ENCODE measurements at places on chromosomes 7 and 10.

DNA sequence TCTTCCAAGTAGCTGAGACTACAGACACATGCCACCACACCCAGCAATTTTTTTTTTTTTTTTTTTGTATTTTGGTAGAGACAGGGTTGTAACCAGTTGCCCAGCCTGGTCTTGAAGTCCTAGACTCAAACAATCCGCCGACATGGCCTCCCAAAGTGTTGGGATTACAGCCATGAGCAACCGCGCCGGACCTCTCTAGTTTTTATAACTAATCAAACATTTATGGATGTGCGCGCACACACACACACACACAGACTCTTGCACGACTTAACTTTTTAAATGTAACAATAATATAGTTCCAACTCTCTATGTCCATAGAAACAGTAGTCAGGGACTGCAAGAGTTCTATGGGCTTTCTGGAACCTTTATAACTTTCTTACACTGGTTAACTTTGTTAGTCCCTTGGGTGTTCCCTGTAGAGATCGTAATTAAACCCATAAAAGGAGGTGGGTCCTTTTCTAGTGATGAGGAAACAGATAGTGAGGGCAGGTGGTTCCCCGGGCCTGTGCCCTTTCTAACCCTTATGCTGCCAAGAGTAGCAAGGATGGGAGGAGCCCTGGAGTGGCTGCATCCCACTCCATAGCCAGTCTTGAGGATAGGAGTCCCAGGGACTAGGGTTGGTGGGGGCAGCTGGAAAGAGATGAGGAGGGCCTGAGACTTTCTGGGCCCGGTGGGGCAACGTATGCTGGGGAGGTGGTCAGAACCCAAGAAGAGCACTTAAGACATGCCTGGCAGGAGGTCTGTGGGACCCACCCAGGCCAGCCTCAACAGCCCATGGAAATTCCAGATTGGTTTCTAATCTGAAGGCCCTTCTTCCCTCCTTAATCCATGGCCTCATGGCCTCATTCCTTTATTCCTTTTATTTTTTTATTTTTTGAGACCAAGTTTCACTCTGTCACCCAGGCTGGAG, 8.6 kb downstream of the MARVELD1 start:
- no peak for DNase-seq

GRCh38 chr7:28224172-28224571, 43.6 kb upstream of the JAZF1 start:
- no peak for DNase-seq

DNA sequence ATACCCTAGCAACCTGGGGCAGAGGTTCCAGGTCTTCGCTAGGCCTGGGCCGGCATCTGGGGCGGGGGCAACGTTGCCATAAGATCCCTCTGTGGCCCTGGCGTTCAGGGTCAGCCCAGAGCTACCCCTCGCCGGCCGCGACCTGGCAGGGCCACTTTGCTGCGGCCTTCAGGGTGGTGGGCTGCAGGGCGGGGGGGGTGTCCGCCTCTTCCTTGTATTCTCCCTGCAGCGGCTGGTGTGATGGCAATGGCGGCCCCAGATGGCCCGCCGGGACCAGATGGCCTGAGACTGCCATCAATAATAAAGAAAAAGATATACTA, 539.2 kb upstream of the POT1 start:
- DNase-seq: no peak

DNA sequence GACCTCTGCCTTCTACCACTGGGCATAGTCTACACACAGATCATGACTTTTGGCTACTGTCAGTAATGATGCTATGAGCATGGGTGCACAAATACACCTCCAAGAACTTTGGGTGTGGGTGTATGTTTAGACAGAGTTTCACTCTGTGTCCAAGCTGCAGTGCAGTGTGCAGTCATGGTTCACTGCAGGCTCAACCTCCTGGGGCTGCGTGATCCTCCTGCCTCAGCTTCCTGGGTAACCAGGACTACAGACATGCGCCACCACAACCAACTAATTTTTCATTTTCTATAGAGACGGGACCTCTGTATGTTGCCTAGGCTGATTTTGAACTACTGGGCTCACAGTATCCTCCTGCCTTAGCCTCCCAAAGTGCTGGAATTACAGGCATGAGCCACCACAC, 194.4 kb downstream of the NSUN6 start:
- no peak for DNase-seq

DNA sequence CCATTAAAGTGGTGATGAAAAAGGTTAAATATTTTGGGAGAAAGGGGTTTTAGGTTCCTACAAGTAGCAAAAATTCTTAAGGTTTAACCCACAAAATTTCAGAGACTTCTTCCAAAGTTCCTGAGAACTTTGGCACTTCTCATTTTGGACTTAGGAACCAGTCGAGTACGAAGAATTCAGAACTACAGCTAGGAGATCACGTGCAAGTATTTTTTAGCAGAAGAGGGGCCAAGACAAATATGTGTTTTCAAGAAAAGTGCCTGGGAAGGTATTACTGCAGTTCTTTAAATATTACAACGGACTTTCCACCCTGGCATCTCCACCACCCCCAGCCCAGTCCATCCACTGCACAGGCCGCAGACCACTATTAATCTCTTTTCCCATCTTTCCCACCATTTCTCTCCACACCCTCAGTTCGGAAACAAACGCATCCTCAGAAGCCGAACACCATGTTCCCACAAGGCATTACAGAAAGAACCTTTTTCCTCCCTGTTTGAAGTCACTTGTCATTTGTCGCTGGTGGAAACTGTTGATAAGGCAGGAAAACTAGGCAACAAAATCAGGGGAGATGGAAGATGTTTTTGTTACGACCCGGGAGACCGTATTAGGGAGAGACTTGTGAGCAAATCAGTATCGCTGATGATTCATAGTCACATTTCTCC, 7.1 kb downstream of the INHBA start:
- DNase-seq: no peak

DNA sequence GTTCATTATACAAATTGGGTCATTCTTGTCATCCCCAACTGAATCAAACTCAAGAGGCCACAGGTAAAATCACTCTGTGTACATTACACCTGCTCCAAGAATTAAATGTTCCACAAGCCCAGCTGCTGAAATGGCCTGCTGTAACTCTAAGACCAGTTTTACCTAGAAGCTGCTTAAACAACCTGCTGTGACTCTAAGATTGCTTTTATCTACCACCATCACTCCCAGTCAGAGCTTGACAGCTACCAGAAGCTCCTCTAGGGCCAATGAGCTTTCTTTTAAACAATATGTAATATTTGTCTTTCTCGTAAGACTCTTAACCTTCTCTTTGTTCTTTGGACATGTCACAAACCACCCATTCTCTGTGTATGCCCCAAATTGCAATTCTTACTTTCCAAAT, 141.8 kb upstream of the LRGUK start:
- DNase-seq: no peak

GRCh38 chr7:47882635-47883034, 65.6 kb downstream of the PKD1L1 start:
- DNase-seq: peak; percentile 49

GRCh38 chr10:117544711-117545140, 2.2 kb downstream of the EMX2 start:
- no peak for DNase-seq

- peak; percentile 14 for DNase-seq
Measured at GRCh38 chr7:136971776-136972175, 103.3 kb downstream of the CHRM2 start.

DNA sequence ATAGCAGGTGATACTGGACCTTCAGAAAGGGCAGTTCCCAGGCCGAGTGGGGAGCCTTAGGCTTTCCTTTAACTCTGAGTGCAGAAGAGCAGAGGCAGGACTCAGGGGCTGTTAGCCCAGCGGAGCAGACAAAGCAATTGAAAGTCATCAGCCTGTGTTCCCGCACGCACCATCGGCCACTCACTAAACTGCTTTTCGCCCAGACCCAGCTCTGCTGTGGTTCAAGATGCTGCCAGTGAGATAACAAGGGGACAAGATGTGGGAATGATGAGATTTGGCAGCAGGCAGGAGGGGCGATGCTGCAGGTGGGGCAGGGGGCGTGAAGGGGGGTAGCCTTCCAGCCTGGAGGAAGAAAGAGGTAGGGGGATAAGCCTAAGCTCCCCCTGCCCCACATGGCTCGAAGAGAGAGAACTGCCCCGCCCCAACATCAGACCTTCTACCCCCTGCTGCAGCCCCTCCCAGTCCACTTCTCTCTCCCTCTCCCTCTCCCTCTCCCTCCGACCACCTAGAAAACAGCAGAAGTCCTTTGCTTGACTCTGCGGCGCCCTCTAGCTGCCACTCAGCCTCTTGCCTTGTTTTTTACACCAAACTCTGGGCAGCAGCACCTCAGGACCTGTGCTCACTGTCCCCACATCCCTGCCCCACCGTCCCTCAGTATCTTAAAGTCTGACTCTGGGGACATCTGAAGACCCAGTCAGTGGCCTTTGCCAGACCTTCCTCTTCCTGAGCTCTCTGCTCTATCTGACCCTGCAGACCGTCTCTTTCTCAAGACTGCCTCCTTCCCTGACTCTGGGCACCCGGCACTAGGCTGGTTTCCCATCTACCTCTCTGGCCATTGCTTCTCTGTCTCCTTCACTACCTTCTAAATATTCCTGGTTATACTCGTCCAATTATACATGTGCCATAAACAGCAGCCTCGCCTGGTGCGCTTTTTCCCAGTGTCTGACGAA, 110.5 kb downstream of the C10orf105 start:
- DNase-seq: peak; percentile 68

- no peak for DNase-seq
Measured at GRCh38 chr10:1292611-1293031, 236.4 kb downstream of the WDR37 start.

DNA sequence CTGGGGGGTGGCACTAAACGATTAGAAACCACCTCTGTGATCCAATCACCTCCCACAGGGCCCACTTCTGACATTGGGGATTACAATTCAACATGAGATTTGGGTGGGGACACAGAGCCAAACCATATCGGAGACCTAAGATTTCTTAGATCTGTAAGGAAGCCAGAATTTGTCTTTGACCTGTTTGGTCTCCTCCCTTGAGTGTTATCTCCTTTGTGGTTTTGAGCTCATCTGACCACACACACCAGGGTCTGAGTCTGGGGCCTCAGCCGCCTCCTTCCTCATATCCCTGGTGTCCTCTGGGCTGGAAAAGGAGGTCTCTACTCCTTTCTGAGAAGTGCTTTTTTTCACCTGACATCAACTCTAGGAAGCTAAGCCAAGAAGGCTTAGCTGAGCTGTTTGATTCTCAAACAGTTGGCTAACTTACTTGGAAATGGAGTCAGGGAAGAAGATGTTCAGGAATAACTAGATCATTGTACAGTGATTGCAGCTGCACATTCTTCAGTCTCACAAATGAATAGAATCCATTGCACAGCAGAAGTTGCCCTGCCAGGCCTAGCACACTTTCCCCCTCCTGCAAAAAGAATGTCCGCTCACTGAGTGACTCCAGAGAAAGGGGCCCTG, 167.4 kb downstream of the ARHGAP21 start:
- DNase-seq: no peak

- no peak for DNase-seq
Measured at GRCh38 chr10:6659451-6659850, 79.4 kb upstream of the PRKCQ start.

GRCh38 chr7:1033546-1034145, 10.7 kb upstream of the GPR146 start:
- no peak for DNase-seq

Measured in SK-MEL-5 (cell line).